BJ (cell line): ENCODE measurements at places on chromosomes 7 and 10. TPM values are rescaled to one million over a fixed set of nuclear protein-coding genes. Genes with fewer than 3 reads are reported as not detected.

DNA sequence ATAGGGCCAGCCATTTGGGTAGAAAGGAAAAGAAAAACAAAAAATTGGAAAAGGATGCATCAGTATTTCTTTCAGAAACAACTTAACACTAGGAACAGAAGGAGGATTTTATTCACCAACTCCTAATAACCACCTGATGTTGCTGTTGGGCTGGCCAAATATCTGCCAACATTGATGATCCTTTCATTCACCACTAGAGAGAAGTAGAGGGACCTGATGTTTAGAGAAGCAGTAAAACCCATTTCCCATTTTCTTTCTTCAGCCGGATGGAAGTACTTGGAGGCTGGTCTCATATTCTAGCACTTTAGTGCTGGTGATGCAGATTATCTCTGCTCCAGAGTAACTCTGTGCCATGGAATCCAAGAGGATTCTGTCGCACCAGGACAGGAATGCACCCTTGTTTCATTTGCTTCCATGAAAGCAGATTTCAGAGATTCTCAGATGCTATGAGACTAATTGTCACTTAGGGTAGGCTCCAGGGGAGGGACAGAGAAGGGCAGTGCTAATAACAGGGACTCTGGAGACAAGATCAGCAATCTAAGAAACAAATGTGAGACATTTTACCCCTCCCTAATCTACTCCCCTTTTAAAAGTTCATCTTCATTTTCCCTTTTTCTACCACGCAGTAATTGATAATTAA is 3.1 kb downstream of the KLLN start:
- DNase-seq = no peak

GRCh38 chr7:4765776-4766490 is 9.5 kb upstream of the AP5Z1 start:
- DNase-seq = no peak

GRCh38 chr10:558891-559766 is 130.3 kb downstream of the DIP2C start:
- DNase-seq = no peak

GRCh38 chr10:99460070-99460469 is 29.6 kb upstream of the GOT1 start:
- no peak for DNase-seq

DNA sequence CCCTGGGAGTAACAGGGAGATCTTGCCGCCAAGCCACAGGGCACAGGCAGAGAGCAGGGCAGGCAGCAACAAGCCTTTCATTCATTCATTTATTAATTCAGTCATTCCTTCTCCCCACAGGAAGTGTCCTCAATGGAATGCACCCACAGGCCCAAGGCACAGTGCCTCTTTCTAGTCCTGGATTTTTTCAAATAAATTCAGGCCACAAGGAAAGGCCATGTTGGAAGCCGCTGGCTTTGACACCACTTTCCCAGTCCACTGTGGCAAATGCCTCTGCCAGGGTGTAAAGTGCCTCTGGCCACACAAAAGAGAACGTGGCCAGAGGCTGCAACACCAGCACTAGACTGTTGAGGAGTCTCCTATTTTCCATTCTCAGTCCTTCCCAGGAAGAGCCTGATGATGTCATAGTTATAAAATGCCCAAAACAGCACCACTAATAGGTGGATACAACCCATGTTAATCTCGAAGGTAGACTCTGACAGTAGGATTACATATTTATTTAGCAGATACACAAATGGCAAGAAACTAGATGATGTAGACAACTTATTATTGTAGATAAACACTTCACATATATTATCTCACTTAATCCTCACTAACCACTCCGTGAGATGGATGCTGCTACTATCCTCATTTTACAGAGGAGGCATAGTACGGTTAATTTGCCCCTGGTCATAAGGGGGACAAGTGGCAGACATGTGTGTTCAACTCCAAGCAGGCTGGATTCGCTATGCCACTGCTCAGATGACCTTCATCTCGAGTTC is 5.5 kb downstream of the JAZF1 start:
- no peak for DNase-seq

GRCh38 chr7:107907790-107908189 is 16.8 kb downstream of the DLD start:
- no peak for DNase-seq

Gene SEC23IP
- polyA plus RNA-seq = 42.2 and 44.3 TPM in 2 replicates

Gene ZNF789
- polyA plus RNA-seq = 8.2 and 11.4 TPM in 2 replicates

Gene SPACDR
- polyA plus RNA-seq = 0.21 and 0.32 TPM in 2 replicates

Gene GPRIN2
- 0.04 TPM in 1 of 2 replicates, not detected in the other for polyA plus RNA-seq

Gene ITPRID1
- polyA plus RNA-seq = not detected in 2 replicates

Gene NPY
- polyA plus RNA-seq = not detected in 2 replicates

Gene CD36
- polyA plus RNA-seq = 0.34 and 1.2 TPM in 2 replicates
